ENCODE measurements at places on chromosomes 7 and 10. TPM values are rescaled to one million over a fixed set of nuclear protein-coding genes. Genes with fewer than 3 reads are reported as not detected.

MRLN gene
- total RNA-seq: not detected

GRM8 gene
- total RNA-seq: not detected

FAM25C gene
- not detected for total RNA-seq

DNAH11 gene
- 2.8 TPM for total RNA-seq

FZD1 gene
- 5.9 TPM for total RNA-seq

ZNF503 gene
- 9.6 TPM for total RNA-seq

CTAGE4 gene
- 2.8 TPM for total RNA-seq

UCN3 gene
- total RNA-seq: not detected

PILRA gene
- not detected for total RNA-seq

MYH16 gene
- total RNA-seq: 1.4 TPM

PNLIPRP2 gene
- not detected for total RNA-seq

C10orf143 gene
- 0.22 TPM for total RNA-seq

VGF gene
- 20.9 TPM for total RNA-seq

ARPC1A gene
- total RNA-seq: 233 TPM

NUTM2A gene
- total RNA-seq: 0.69 TPM

All from epithelial cell of proximal tubule (primary cell).